Iris pigment epithelial cell (primary cell): ENCODE measurements at places on chromosomes 5 and 9.

DNA sequence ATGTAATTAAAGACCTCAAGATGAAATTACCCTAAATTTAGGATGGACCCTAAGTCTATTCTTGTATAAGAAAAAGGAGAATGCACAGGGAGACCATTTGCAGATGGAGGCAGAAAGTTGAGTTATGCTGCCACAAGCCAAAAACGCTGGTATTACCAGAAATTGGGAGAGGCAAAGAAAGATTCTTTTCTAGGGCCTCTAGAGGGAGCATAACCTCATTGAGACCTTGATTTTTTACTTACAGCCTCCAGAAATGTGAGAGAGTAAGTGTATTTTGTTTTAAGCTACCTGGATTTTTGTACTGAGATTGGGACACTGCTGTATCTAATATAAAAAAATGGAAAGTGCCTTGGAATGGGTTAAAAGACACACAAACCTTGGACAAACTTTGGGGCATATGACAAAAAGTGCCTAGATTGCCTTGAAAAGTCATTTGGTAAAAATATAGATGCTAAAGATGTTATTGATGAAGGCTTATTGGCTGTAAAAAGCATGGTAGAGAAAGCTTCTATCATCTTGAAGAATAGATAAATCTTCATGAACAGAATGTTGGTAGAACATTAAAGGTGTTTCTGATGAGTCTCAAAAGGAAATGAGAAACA is 174.7 kb upstream of the PRDM9 start:
- DNase-seq: peak; percentile 30

DNA sequence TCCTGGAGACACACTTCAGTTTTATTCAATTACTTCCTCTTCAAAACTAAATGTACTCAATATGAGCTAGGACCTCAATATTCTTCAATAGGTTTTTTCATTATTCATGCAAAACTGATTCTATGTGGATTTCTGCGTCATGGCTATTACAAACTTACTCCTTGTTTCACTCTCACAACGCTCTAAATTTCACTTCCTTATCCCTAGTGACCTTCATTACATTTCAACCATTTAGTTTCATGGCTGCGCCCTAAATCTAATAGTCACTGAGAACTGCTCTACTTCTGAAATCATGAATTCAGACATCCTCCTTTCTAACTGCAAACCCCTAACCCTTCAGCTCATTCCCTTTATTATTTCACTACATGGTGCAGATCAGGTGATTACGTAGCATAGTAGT is 93.9 kb downstream of the SLC25A46 start:
- DNase-seq: no peak

- DNase-seq: peak; percentile 12
Measured at GRCh38 chr5:163407034-163407655, 30.2 kb upstream of the CCNG1 start.

DNA sequence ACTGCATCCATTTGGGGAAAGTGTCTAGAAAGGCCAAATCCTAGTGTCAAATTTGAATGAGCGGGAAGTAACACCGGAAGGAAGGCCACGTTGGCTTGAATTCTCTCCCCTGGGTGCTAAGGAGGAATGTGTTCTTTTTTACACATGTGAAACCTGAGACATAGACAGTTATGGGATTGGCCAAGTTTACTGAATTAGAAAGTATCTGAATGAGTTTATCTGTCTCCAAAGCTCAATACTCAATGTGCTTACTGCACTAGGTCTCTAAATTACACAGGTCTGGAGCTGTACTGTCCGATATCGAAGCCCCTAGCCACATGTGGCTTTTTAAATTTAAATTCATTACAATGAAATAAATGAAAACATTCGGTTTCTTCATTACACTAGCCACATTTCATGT is 6.0 kb downstream of the DMRT1 start:
- DNase-seq: no peak

- no peak for DNase-seq
Measured at GRCh38 chr9:27335075-27335474, 38.1 kb upstream of the EQTN start.

- peak; percentile 82 for DNase-seq
Measured at GRCh38 chr9:130539420-130540223, 39.8 kb upstream of the FUBP3 start.

GRCh38 chr9:97904725-97905124 is 17.6 kb downstream of the TRMO start:
- no peak for DNase-seq

- no peak for DNase-seq
Measured at GRCh38 chr5:133015466-133015865, 10.9 kb downstream of the ZCCHC10 start.
